ENCODE measurements at places on chromosomes 3 and 15. TPM values are rescaled to one million over a fixed set of nuclear protein-coding genes. Genes with fewer than 3 reads are reported as not detected.

The KPNA1 gene
- total RNA-seq: 26.9 TPM

The LCTL gene
- total RNA-seq: not detected

The GPR62 gene
- 0.06 TPM for total RNA-seq

The ZPLD1 gene
- 0.12 TPM for total RNA-seq

The FAM43A gene
- 19.6 TPM for total RNA-seq

The TUSC7 gene
- total RNA-seq: not detected

The WDR93 gene
- total RNA-seq: 1.6 TPM

The KBTBD13 gene
- 1.2 TPM for total RNA-seq

The CLDN18 gene
- 0.29 TPM for total RNA-seq

The SERPINI2 gene
- 0.82 TPM for total RNA-seq

The ATP13A4 gene
- 2.9 TPM for total RNA-seq

The STAC gene
- 14.2 TPM for total RNA-seq

The PLXNB1 gene
- 202 TPM for total RNA-seq

The CISH gene
- 36.6 TPM for total RNA-seq

The GPR27 gene
- 9.0 TPM for total RNA-seq

The LMCD1 gene
- 76.9 TPM for total RNA-seq

The CPN2 gene
- total RNA-seq: 0.12 TPM

The HAPLN3 gene
- 6.3 TPM for total RNA-seq

The P2RY13 gene
- 1.2 TPM for total RNA-seq

The GOLGA6L7 gene
- total RNA-seq: not detected

The ST3GAL6 gene
- total RNA-seq: 38.2 TPM

The RPL29 gene
- total RNA-seq: 787 TPM

The CCR9 gene
- total RNA-seq: 0.18 TPM

The LDHAL6B gene
- total RNA-seq: not detected

The FETUB gene
- total RNA-seq: not detected

The FEZF2 gene
- not detected for total RNA-seq

The CASR gene
- total RNA-seq: 24.4 TPM

The NLGN1 gene
- 5.4 TPM for total RNA-seq

The MYO1E gene
- total RNA-seq: 89.9 TPM

The TRPM1 gene
- total RNA-seq: 0.41 TPM

The DNAH1 gene
- 13.1 TPM for total RNA-seq

The TRH gene
- 0.35 TPM for total RNA-seq

The MNS1 gene
- total RNA-seq: 2.5 TPM

The GHSR gene
- total RNA-seq: not detected

The CEP19 gene
- total RNA-seq: 2.2 TPM

The ZNF860 gene
- 2.2 TPM for total RNA-seq

Measured in metanephros (tissue), 2 donors.